ENCODE measurements at places on chromosomes 7 and 10.

DNA sequence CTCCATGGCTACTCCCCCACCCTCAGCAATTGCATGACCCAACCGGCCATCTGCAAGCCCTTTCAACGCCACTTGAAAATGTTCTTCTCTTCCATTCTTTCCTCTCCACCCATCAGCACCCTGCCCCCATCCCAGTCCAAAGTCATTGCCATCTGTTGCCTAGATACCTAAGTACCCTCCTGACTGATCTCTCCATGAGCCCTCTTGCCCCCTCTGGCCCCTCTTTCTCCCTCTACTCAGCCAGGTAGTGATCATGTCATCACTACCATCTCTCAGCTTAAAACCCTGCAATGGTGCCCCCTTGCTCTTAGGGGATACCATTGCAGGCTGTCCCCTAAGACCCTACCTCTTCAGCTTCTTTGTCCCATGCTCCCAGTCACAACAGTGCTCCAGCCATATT is 30.5 kb upstream of the BTRC start:
- no peaks in the 10 kb centered on the region for H3K36me3 ChIP-seq
- H3K27ac ChIP-seq = no peak overlapping the region
- no peaks in the 10 kb centered on the region for H3K4me1 ChIP-seq
- no peak for DNase-seq
- H3K4me3 ChIP-seq = no peak overlapping the region

DNA sequence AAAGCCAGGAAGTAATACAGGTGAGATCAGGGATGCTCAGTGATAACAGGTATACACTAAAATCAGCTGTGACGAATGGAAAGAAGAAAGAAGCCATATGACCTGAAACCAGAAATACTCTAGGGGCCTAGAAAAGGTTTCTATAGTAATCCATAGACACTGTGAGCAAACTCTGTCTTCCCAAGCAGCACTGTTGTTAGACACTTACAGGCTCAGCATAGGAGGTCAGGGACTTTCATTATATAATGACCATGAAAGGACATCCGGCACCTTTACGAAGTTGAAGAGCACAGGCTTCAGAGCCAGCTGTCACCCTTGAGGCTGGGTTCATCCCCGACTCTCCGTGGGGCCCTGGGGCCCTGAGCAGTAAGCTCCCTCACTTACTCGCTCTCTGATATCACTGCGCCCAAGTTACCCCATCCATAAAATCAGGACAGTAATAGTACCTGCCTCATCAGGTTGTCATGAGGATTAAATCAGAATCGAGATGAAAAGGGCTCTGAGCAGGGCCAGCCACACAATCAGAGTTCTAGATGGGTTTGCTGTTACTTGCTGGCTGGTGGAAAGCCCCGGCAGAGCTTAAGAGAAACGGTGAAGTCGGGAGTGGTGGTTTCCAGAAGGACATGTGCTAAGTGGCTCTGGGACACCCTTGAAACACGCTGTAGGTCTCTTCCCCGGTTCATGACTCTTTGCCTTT is 79.5 kb downstream of the ITIH5 start:
- H3K27me3 ChIP-seq = no peaks in the 10 kb centered on the region
- no peak for DNase-seq
- no peak overlapping the region for H3K27ac ChIP-seq
- no peaks in the 10 kb centered on the region for H3K36me3 ChIP-seq

DNA sequence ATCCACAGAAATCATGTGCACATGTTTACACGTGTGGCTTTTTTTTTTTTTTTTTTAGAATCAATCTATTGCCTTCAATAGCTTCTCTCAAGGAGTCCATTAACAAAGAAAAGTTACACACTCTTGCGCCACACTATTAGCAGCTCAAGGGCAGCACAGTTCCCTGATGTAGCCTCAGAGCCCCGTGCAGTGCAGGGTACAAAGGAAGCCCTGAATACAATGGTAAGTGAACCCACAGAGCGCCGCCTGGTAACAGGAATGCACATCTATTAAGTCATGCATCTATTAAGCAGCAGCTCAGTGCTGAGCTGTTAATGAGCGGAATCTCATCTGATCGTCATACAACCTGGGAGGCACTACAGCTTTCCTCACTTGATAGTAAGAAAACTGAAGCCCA is 113.7 kb upstream of the PDLIM1 start:
- no peaks in the 10 kb centered on the region for H3K4me1 ChIP-seq
- no peaks in the 10 kb centered on the region for H3K27me3 ChIP-seq

- H3K27ac ChIP-seq = no peak overlapping the region
- no peaks in the 10 kb centered on the region for H3K4me1 ChIP-seq
- no peak for DNase-seq
- no peak overlapping the region for H3K4me3 ChIP-seq
- no peaks in the 10 kb centered on the region for H3K36me3 ChIP-seq
Measured at GRCh38 chr10:120478386-120478785, 21.4 kb downstream of the PLPP4 start.

GRCh38 chr10:90813594-90814365 is 44.1 kb downstream of the HTR7 start:
- no peaks in the 10 kb centered on the region for H3K27me3 ChIP-seq
- H3K4me1 ChIP-seq = no peaks in the 10 kb centered on the region
- no peaks in the 10 kb centered on the region for H3K36me3 ChIP-seq
- no peak overlapping the region for H3K27ac ChIP-seq

- H3K4me1 ChIP-seq = no peaks in the 10 kb centered on the region
- DNase-seq = no peak
- no peak overlapping the region for H3K27ac ChIP-seq
- H3K36me3 ChIP-seq = no peaks in the 10 kb centered on the region
- no peaks in the 10 kb centered on the region for H3K27me3 ChIP-seq
- H3K4me3 ChIP-seq = no peak overlapping the region
Measured at GRCh38 chr10:58795560-58795959, 282.9 kb downstream of the BICC1 start.

- H3K4me3 ChIP-seq = no peak overlapping the region
- no peak overlapping the region for H3K27ac ChIP-seq
- H3K36me3 ChIP-seq = no peaks in the 10 kb centered on the region
- H3K27me3 ChIP-seq = no peaks in the 10 kb centered on the region
Measured at GRCh38 chr10:56912043-56912442, 551.0 kb upstream of the ZWINT start.

GRCh38 chr10:92323079-92323478 is 32.1 kb downstream of the MARCHF5 start:
- no peak overlapping the region for H3K4me3 ChIP-seq
- H3K36me3 ChIP-seq = peaks cover 5% of the 10 kb centered on the region
- H3K27ac ChIP-seq = no peak overlapping the region

GRCh38 chr10:96082748-96083147 is 39.4 kb downstream of the CCNJ start:
- H3K27ac ChIP-seq = no peak overlapping the region
- no peak for DNase-seq
- no peaks in the 10 kb centered on the region for H3K4me1 ChIP-seq

- H3K27me3 ChIP-seq = no peaks in the 10 kb centered on the region
- H3K4me1 ChIP-seq = no peaks in the 10 kb centered on the region
- H3K36me3 ChIP-seq = peaks cover 18% of the 10 kb centered on the region
- DNase-seq = no peak
Measured at GRCh38 chr7:112891698-112892097, 101.5 kb upstream of the TMEM168 start.

GRCh38 chr10:68303849-68304412 is 27.9 kb upstream of the HNRNPH3 start:
- H3K4me3 ChIP-seq = no peak overlapping the region
- H3K27me3 ChIP-seq = no peaks in the 10 kb centered on the region
- H3K4me1 ChIP-seq = no peaks in the 10 kb centered on the region
- no peak overlapping the region for H3K27ac ChIP-seq
- H3K36me3 ChIP-seq = no peaks in the 10 kb centered on the region

- DNase-seq = no peak
- peaks cover 2% of the 10 kb centered on the region for H3K27me3 ChIP-seq
- H3K4me1 ChIP-seq = no peaks in the 10 kb centered on the region
- no peak overlapping the region for H3K27ac ChIP-seq
Measured at GRCh38 chr7:69717221-69717620, 118.9 kb downstream of the AUTS2 start.

DNA sequence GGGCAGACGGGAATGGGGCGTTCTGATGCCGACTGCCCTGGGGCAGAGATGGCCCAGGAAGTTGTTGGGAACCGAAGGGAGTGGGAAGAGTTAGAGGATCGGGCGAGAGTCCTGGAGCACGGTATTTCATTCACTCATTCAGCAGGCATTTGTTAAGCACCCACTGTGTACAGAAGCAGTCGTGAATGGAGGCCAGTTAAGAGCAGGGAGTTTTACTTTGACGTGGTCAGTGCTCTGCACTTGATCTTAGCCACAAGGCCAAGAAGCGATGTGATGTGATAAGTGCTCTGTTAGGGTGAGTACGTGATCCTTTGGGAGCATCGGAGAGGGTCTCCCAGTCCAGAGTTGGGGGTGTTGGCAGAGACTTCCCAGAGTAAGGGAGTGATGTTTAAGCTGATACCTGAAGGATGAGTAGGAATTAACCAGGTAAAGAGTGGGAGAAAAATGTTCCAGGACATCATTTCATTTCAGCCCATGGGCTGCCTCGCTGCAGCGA is 890 bp downstream of the ZFYVE27 start:
- H3K27me3 ChIP-seq = no peaks in the 10 kb centered on the region
- peaks cover 37% of the 10 kb centered on the region for H3K4me1 ChIP-seq
- peak overlapping the region; percentile 80 for H3K4me3 ChIP-seq
- DNase-seq = no peak
- H3K36me3 ChIP-seq = peaks cover 24% of the 10 kb centered on the region

DNA sequence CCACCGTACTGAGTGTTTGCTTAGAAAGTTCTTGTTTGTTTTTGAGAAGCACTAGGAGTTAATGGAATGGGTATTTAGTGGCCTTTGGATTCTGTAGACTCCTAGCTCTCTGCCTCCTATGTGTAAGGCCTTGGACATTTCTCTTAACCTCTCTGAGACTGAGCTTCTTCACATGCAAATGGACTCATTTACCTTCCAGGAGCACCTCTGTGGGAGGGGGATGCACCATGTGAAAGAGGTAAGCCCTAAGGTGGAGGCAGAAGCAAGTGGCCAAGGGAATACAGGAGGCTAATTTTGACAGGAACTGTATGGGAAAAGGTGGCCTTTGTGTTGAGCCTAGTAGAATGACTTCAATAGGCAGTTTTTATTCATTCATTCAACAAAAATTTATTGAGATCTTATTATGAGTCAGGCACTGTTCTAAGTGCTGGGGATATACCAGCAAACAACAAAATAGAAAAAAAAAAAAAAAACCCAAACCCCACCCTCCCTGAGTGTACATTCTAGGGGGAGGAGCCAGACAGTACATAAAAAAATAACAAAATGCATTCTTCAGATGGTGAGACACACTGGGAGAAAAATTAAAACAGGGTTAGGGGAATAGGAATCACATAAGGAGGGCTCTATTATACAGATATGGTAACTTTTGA is 9.2 kb upstream of the EPHA1 start:
- no peaks in the 10 kb centered on the region for H3K27me3 ChIP-seq
- DNase-seq = no peak
- H3K27ac ChIP-seq = no peak overlapping the region

GRCh38 chr10:50286517-50286916 is 35.2 kb upstream of the ASAH2 start:
- H3K27ac ChIP-seq = no peak overlapping the region
- peaks cover 8% of the 10 kb centered on the region for H3K27me3 ChIP-seq
- H3K36me3 ChIP-seq = no peaks in the 10 kb centered on the region

DNA sequence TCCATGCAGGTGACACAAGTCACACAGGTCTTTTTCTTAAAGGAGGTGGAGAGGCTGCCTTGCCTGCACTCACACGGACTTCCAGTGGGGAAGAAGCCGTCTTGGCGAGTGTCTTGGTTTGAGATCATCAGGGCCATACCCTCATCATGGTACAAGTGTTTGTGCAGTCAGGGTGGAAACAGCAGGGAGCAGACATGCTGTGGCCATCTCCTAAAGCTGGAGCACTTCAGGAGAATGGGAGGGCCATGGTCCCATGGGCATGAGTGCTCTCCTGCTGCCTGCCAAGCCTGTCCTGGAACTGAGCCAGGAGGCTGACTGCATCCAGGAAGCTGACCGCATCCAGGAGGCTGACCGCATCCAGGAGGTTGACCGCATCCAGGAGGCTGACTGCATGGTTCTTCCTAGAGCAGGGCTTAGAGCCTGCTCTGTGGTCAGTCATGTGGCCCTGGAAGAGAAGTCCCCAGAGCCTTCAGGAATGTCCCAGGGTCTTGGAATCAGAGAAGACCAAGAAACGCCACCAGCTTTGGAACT is 98.4 kb downstream of the ADARB2 start:
- H3K27me3 ChIP-seq = peaks cover 2% of the 10 kb centered on the region
- no peaks in the 10 kb centered on the region for H3K36me3 ChIP-seq
- H3K4me1 ChIP-seq = no peaks in the 10 kb centered on the region
- no peak overlapping the region for H3K27ac ChIP-seq
- H3K4me3 ChIP-seq = no peak overlapping the region

DNA sequence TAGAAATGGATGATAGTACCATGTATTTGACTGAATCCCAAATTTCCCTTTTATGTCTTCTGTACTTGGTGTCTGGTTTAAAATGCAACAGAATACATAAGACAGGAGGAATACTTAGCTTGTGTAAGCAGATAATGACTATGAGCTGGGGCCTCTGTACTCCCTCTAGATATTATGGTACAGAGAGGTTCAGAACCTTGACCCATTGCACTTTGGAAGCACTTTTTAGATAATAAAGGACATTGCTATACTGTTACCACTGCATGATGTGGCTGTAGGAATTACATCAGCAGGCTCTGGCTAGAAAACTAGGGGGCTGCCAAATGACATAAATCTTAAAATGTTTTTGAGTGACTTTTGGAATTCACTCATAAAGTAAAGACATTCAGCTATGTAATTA is 526.6 kb downstream of the SORCS1 start:
- no peaks in the 10 kb centered on the region for H3K36me3 ChIP-seq
- no peaks in the 10 kb centered on the region for H3K4me1 ChIP-seq
- no peak for DNase-seq
- no peak overlapping the region for H3K27ac ChIP-seq

DNA sequence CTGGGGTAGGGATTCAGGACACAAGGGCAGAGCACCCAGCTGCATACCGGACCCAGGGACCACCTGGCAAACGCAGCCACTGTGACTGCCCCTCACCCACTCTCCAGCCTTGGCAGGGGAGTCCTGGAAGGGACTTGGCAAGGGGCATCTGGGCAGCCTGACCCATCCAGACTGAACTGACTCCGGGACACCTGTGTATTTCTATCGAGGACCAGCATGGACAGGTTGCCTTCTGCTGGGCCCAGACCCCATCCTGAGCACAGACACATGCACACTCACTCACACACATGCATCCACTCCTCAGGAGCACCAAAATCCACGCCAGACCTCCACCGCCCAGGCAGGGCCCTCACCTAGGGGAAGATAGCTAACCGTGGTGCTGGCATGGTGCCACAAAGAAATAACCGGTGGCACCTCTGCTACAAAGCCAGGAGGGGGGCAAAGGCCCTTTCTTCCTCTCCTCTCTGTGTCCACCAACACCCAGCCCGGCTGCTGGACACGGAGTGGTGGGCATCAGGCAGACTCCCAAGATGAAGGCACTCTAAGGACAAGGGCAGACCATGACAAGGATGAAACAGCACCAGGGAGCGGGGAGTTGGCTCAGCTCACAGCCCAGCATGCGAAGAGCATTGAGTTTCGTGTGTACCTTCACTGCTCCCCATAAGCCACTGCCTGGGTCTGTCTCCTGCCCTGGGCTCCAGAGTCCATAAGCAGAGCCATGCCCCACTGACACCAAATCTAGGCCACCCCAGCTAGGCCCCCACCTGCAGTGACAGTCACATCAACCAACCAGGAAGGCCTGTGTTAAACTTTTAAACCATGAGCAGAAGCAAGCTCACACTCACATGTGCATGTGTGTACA is 35.3 kb downstream of the KCNH2 start:
- H3K27ac ChIP-seq = no peak overlapping the region
- no peak overlapping the region for H3K4me3 ChIP-seq
- H3K4me1 ChIP-seq = peaks cover 42% of the 10 kb centered on the region
- no peak for DNase-seq
- H3K36me3 ChIP-seq = no peaks in the 10 kb centered on the region
- no peaks in the 10 kb centered on the region for H3K27me3 ChIP-seq
